ENCODE measurements at places on chromosomes 6 and 20.
A peak's percentile ranks its signal among the peaks of the same experiment; 100 is the strongest.

- DNase-seq: no peak
These were observed 122.7 kb downstream of the LY86 start for GRCh38 chr6:6711031-6711785.

GRCh38 chr20:3606021-3606420 is 57.2 kb downstream of the GFRA4 start:
- DNase-seq: no peak

- DNase-seq: no peak
These were observed 113.0 kb downstream of the DST start for GRCh38 chr6:56529594-56530191.

- DNase-seq: no peak
These were observed 36.6 kb downstream of the HBS1L start for GRCh38 chr6:135018052-135018451.

DNA sequence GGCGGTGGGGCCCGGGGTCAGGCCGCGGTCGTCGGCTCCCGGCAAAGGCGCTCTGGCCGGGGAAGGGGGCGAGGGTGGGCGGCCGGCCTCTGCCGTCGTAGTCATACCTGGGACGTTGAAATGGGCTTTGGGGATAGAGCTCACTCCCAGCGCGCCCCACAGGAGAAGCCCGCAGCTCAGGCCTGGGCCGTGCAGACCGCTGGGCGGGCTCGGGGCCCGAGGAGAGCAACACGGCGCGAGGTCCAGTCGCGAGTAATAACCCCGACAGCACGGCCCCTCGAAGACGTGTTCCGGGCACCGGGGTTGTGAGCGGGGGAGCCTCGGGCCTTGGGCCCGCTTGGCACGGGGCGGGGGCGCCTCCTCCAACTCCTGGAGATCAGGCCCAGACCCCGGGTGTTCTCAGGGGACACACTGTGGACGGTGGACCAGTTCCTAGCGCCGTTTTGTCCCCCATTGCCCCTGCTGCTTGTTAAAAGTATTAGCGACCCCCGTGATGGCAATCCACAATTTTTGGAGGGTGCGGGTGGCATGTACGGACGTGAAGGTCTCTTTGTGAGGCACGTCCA is 10.9 kb downstream of the FOXC1 start:
- DNase-seq: no peak

DNA sequence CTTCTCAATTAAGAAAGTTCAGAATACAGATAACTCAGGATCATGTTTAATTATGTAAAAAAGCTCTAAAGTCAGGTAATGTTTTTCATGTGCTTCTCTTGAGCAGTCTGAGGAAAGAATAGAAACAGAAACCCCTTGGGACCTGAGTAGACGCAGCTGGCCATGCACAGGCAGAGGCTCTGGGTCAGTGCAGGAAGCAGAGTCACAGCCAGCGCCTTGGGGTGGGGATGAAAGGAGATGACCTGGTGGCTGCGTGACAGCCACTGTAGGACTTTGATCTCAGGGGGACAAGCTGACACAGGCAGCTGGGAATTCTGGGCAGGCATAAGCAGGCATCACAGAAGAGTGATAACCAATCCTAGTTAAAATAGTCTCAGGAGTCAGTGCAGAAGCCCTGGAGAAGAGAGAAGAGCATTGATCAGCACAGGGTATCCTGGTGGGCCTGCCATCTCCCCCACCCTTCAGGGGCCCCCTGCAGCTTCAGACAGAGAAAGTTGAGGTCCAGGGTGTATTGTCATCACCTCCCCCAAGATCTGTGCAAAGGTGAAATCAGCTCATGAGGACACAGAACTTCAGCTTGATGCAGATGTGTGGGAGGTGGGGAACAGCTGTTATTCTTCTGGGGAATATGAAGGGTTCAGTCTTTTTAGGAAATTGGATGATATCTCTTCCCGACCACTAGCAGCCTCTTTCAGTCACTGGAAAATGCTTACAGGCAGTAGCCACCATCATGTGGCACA is 6.4 kb downstream of the HLA-DQB1 start:
- DNase-seq: no peak

DNA sequence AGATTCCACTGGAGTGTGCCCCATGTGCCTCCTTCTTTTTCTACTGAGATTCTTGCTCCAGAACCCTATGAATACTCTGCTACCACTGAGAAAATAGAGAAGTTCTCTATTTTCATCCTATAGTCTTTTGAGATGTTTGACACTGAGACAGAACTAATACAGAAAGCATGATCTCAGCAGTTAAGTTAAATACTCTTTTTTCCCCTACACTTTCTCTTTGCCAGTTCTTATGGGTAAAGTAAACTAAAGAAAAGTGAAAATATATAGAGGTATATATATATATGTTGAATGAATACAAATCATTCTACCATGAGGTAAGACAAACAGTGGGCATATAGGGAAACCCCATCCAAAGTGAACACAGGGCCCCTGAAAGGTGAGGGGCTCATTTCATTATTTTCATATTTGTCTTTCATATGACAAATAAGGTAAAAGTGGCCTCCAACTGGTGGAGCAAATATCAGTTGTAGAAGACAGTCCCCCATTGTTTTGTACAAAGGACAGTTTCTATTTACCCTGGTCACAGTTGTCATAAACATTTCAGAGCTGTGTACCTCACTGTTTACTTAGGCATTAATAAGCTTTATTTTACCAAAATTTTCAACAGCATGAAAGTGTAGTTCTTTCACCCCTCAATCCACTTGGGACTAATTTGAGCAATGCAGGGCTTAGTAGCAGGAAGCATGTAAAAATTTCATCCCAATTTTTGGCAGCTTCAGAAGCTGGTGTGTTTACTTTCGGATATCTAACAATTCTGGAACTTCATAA is 188.3 kb upstream of the MARCKS start:
- no peak for DNase-seq

DNA sequence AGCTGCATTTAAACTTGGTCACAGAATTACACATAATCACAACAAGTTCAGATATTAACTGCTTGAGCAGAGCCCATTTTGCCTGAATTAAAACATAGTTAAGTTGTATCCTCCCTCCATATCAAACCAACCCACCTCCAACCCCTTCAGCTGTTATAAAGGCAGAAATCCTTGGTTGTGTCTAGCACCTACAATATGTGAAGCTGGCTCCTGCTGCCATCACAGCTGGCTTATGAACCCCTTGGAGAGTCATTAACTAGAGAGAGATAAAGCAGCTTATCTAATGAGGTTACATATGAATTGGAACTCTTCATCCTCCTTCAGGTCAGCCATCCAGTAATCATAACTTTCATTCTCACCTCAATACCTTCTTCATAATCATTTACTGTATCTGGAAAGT is 101.8 kb downstream of the EPHA7 start:
- no peak for DNase-seq

GRCh38 chr6:114138577-114139248 is 167.8 kb upstream of the HDAC2 start:
- no peak for DNase-seq

GRCh38 chr6:16758163-16758975 is 2.9 kb downstream of the ATXN1 start:
- no peak for DNase-seq

- DNase-seq: peak; percentile 5
These were observed 18.9 kb downstream of the SCGN start for GRCh38 chr6:25670793-25671513.

- DNase-seq: no peak
These were observed 242.5 kb downstream of the PREX1 start for GRCh38 chr20:48585061-48585870.

- no peak for DNase-seq
These were observed 121.0 kb downstream of the BTBD9 start for GRCh38 chr6:38518511-38519304.

GRCh38 chr6:22330941-22331340 is 34.1 kb upstream of the PRL start:
- DNase-seq: no peak

GRCh38 chr20:33262658-33263065 is 20.4 kb upstream of the BPIFB1 start:
- DNase-seq: no peak

- DNase-seq: no peak
These were observed 97.9 kb upstream of the PRL start for GRCh38 chr6:22394691-22395090.
